ENCODE measurements at places on chromosomes 6 and 20.

DNA sequence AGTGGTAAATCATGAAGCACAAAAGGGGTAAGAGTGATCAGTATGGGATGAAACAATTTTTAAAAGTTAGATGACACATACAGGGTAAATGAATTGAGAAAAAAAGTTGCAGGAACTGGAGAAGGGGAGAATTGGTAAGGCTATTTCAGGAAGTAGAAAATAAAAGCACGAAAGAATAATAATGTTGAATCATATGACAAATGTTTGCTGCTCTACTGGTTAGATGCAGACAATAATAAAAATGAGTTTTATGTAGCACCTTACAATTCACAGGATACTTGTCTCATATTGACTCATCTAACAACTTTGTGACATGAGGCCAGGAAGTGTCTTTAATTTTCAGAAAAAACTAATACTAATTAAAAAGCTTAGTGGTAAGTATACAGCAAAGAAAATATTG, 566.5 kb upstream of the MARCKS start:
- DNase-seq: no peak

GRCh38 chr6:160531826-160532225, 132.2 kb downstream of the LPA start:
- no peak for DNase-seq

GRCh38 chr6:146135167-146135566, 106.3 kb downstream of the GRM1 start:
- no peak for DNase-seq

DNA sequence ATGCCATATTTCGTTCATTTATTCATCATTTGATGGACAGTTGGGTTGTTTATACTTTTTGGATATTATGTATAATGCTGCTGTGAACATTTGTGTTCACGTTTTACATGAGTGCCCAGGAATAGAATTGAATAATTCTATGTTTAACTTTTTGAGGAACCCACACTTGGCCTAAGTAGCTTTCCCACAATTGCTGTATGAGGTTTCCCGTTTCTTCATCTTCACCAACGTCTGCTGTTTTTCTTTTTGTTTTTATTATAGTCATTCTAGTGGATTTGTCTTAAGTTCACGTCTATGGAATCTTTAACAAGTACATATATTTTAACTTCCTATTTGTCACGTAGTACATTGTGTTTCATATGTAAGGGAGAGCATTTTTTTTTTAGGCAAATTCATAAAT, 110.3 kb downstream of the JARID2 start:
- DNase-seq: no peak

DNA sequence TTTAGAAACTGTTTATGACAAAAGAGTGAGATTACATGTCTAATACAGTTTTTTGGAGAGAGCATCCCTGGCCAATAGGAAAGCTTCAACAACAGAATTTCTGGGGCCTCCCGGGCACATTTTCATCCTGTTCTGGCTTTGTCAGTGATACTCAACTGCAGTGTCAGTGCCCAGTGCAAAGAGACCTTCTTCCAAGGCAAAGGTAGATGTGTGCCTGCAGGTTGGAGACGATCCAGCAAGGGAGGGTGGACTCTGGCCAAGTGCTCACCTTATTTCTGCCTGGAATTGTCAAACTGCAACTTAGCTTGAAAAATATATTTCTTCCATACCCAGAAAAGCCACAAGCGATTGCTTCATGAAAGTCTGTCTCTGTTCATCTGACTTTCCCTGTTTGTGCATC, 211.6 kb upstream of the SNX9 start:
- DNase-seq: no peak

GRCh38 chr6:151497905-151498304, 4.1 kb downstream of the CCDC170 start:
- no peak for DNase-seq

GRCh38 chr20:45405571-45406259, 2.4 kb upstream of the DBNDD2 start:
- DNase-seq: no peak

- no peak for DNase-seq
Measured at GRCh38 chr6:32046450-32047083, 8.4 kb downstream of the CYP21A2 start.

DNA sequence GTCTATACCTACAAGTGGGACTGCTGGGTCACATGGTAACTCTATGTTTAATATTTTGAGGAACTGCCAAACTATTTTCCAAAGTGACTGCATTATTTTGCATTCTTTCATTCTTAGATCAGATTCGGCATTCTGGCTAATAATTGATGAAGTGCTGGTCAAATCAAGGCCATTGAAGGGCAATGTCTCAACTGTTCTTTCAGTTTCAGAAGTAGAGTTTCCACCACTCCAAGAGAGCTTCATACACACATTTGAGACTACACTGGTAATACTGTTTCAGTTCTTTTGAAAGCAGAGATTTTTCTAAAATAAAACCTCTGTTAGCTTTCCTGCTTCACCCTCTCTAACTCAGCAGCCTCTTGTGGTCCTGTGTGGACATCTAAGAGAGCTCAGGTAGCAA, 154.5 kb downstream of the CFAP61 start:
- no peak for DNase-seq

GRCh38 chr20:11411765-11412164, 505.9 kb upstream of the BTBD3 start:
- DNase-seq: no peak

GRCh38 chr6:4336084-4336483, 200.7 kb upstream of the ECI2 start:
- no peak for DNase-seq

DNA sequence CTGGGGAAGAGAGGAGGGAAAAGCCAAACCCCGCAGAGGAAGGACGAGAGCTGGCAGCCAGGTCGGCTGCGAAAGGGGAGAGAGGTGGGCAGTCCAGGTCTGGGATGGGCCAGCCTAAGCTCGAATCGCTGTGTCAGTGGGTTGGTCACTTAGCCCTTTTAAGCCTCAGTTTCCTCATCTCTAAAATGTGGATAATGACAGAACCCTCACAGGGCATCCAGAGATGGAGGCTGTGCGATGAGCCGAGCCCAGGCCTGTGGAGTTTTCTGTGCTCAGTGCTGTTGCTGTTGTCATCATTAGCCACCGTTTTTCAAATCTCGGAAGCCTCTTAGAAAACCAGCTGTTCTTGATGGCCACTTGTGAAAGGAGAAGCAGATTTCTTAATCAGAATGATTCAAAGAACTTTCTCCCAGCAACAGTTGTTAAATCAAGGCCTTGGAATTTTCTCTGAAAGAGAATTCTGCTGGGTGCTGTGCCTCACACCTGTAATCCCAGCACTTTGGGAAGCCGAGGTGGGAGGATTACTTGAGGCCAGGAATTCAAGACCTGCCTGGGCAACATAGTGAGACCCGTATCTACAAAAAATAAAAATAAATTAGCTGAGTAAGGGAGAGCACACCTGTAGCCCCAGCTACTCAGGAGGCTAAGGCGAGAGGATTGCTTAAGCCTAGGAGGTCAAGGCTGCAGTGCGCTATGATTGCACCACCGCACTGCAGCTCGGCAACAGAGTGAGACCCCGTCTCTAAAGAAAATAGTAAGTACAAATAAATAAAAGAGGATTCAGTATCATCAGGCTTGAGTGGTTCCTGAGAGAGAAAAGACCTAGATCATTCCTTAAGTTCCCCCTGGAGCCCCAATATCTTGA, 46.3 kb upstream of the ENTPD6 start:
- DNase-seq: no peak

DNA sequence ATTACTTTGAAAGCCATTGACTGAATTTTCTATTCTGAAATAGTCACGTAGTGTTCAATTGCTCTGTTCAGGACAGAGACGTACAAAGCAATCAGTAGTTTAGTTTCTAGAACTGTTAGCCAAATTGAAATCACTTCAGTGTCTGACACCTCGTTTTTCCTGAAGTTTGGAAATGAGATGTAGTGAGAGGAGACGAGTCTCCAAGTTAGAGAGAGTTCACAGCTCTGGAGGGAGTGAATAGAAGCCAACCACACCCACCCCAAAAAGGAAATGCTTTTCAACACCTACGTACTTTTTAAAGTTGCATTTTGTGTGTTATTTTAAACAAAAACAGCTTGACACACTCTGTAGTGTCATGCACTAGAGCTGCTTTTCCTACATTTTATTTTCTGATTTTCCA, 296.0 kb downstream of the ADGRG6 start:
- DNase-seq: no peak

- no peak for DNase-seq
Measured at GRCh38 chr6:154378518-154378917, 21.9 kb upstream of the IPCEF1 start.

GRCh38 chr20:37396416-37397075, 50.6 kb downstream of the SRC start:
- no peak for DNase-seq

DNA sequence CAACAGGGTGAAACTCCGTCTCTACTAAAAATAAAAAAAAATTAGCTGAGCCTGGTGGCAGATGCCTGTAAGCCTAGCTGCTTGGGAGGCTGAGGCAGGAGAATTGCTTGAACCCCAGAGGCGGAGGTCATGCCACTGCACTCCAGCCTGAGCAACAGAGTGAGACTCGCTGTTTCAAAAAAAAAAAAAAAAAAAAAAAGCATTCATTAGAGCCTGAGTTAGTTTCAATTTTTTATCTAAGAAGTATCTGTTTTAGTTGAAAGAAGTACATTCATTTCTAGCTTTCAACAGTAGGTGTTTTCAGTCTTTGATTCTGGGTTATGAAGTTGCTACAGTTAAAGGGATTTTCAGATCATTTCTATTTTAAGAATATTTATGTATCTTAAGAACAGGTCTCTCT, 42.2 kb downstream of the ZNF292 start:
- no peak for DNase-seq

GRCh38 chr6:112005013-112005371, 48.9 kb upstream of the CCN6 start:
- no peak for DNase-seq

DNA sequence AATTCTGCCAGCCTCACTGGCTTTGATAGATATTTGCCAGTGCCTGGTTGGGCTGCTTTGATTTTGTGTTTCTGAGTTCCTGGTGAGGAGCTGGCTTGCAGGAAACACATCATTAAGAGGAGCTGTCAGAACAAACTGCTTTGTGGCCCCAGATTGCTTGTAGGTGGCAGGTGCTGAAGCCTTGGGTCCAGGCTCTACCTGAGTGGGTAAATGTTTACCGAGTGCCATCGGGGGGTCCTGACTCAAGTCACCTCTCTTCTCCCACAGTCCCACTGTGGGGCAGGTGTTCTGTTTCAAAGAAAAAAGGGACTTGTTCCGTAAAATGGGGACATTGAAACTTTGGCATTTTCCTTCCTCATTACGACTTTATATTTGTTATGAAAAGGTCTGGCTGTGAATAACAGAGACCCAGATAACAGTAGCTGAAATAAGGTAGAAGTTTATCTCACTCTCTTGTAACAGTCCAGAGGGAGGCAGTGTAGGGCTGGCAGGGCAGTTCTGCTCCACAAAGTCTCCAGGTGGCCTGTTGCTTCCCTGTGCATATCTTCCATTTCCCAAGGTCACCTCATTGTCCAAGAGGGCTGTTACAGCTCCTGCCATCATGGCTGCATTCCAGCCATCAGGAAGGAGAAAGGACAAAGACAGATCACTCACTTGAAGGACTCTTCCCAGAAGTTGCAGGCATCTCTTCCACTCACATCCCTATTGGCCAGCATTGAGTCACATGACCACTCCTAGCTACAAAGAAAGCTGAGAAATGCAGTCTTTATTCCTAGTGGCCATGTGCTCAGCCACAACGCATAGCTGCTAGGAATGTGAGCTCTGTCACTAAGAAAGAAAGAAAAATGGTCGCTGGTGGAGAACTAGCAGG, 149.9 kb upstream of the KCNG1 start:
- DNase-seq: no peak

DNA sequence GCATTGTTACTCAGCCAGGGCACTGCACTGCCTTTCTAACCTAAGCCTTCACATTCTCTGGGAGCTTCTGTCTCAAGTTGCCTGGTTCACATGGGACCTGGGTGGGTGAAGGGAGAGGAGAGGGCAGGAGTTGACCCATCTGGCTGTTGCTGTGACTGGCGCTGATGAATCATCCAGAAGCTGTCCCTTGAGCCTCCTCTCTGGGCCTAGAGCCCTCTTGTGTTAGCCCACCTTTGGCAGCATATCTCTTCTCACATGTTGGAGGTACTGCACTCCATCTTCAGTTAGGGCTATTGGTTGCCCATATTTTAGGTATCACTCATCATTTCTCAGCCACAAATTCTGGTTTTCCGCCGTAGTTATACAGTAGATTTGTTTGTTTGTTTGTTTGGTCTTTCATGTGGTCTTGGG, 19.8 kb downstream of the XRN2 start:
- DNase-seq: no peak

DNA sequence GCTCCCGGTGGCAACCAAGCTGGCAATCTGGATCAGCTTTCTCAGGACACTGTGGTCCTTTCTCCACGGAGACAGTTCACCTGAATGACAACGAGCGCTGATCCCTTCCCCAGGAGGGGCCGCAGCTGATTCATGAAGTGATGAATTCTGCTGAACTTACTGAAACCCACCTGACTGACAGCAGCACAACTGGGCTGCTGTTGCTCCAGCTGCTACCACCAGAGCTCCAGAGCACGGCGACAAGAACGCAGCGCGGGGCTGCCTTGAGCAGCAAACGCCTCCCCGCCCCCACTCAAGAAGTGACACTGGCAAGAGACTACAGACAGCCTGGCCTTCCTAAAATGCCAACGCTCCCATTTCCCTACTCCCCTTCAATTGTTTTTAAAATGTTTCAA, 10.0 kb downstream of the PXDC1 start:
- DNase-seq: no peak

DNA sequence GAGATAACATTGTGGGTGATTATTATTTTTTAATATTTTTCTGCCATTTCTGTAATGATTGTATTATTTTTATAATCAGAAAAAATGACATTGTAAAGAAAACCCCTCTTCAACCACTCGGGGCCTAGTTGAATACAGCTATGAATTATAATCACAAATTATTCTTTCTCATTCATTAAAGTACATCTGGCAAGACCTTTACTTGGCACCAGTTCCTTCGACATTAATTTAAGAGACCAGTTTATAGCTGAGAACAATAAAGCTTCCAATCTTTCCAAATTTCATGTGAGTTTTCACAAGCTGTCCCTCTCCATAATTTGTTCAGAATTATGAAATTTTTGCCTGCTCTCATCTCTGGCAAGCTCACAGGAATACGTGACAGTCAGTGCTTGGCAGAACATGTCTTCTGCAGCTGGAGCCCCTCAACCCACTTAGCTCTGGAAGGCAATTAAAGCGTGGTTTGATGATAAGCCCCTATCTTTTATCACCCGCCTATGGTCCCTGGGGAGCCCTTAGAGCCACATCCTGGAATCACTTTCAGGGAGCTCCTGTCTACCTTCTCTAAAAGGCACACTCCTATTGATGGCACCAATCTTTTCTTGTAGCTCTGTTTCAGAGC, 237.2 kb upstream of the PRND start:
- DNase-seq: no peak

- DNase-seq: no peak
Measured at GRCh38 chr20:57947421-57948179, 237.8 kb upstream of the PMEPA1 start.

DNA sequence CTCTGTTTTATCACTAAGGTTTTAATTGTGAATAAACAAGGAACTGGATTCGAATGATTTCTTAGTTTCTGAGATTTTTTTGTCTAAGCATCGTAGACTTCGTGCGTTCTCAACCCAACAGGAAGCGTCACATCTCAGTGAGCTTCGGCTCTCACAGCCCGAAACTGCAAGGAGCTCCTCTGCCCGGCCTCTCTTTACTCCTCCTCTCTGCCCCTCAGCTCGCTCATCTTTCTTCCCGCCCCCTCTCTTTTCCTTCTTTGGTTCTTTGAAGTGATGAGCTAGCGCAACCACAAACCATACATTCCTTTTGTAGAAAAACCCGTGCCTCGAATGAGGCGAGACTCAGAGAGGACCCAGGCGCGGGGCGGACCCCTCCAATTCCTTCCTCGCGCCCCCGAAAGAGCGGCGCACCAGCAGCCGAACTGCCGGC, 480 bp upstream of the NT5E start:
- DNase-seq: no peak

All from NCI-H774 (cell line).